NCI-H1436 treated with DMSO at 0.1 percent for 48 hours (cell line): ENCODE measurements at places on chromosomes 11 and 22.

- DNase-seq = no peak
Observed at GRCh38 chr11:77886401-77886800, 65.5 kb downstream of the AAMDC start.

GRCh38 chr11:69114811-69115523 lies 40.8 kb upstream of the SMIM38 start:
- DNase-seq = no peak

DNA sequence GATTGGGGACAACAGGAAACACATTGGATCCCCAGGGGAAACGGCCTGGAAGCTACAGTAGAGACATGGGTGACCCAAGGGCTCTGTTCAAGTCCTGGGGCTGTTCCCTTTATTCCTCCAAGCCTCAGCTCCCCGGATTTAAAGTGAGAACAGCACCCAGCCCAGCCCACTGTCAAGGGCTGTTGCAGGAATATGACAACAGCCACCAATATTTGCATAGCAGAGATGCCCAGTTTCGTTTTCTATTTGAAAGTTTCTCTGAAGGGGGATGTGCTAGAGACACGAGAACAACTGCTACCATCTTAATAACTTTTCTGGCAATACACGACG lies 81.1 kb upstream of the WNT7B start:
- no peak for DNase-seq

DNA sequence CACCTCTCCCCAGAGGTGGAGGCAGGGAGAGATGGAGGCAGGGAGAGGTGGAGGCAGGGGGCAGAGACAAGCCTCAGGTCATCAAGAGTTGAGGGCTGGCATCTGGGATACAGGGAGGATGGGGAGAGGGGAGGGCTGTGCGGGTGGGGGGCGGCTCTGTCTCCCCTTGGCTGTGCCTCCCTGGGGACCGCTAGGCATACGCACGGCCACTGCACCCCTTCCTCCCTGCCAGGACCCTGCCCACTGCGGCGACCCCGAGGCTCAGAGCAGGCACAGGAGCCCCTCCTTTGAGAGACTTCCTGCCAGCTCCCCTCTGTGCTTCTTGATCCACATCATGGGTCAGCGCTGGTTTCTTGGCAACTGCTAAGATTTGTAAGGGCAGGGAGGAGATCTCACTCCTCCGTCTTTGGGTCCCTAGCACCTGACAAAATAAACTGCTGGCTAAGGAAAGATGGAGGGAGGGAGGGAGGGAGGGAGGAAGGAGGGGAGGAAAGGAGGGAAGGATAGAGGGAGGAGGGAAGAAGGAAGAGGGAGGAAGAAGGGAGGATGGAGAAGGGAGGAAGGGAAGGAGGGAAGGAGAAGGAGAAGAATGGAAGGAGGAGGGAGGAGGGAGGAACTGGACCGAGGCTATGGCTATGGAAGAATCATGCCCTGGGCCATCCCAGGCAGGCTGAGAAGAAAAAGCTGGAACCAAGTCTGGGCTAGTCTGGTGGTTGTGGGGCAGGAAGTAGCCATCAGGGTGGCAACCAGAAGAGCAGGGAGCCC lies 18.5 kb downstream of the PRR33 start:
- no peak for DNase-seq

DNA sequence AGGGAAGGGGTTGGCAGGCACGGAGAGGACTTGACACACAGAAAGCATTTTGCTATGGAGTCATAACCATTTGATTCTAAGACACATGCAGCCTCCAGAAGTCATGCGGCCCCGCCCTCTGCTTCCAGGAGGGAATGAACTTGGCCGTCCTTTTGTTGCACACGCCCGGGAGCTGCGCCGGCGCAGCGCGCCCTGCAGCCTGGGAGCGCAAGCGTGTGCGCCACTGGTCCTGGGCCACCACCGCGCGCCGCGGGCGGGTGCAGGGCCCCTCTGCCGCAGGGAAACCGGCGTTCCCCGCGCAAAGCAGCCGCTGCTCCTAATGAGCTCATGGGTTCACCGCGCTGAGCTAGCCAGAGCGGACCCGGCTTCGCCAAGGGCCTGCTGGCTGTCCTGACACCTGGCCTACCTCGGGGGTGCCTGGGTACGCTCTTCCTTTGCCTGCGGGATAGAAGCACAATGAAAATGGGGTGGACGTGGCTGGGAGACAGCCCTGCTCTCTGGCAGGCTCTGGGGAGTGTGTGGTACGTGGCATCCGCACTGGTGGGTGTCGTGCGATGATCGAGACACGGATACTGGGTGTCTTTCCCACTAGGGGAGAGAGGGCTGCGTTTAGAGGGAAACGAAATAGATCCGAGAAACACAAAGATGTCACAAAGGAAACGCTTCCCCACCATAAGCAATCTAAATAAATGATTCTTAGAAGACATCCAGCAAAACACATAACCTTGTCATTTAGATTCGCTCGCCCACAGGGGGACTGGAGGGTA lies 669 bp downstream of the MICAL3 start:
- no peak for DNase-seq

GRCh38 chr11:83542861-83543260 lies 256.7 kb upstream of the CCDC90B start:
- DNase-seq = no peak

DNA sequence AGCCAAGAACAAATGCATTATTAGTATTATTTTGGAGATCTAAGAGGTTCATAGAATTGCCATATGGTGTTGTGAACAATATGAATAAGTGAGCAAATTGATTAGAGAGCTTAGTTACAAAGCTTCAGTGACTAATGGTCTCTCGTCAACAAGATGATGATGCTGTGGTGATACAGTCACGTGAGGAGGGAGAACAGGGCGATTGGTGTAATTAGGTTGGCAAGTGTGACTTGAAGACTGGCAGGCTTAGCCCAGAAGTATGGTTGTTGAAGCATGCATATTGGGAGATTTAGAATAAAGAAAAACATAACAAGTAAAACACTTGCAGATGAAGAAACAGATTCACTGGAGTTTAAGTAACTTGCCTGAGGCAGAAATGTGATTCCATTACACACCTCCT lies 100.6 kb upstream of the SORL1-AS1 start:
- no peak for DNase-seq

DNA sequence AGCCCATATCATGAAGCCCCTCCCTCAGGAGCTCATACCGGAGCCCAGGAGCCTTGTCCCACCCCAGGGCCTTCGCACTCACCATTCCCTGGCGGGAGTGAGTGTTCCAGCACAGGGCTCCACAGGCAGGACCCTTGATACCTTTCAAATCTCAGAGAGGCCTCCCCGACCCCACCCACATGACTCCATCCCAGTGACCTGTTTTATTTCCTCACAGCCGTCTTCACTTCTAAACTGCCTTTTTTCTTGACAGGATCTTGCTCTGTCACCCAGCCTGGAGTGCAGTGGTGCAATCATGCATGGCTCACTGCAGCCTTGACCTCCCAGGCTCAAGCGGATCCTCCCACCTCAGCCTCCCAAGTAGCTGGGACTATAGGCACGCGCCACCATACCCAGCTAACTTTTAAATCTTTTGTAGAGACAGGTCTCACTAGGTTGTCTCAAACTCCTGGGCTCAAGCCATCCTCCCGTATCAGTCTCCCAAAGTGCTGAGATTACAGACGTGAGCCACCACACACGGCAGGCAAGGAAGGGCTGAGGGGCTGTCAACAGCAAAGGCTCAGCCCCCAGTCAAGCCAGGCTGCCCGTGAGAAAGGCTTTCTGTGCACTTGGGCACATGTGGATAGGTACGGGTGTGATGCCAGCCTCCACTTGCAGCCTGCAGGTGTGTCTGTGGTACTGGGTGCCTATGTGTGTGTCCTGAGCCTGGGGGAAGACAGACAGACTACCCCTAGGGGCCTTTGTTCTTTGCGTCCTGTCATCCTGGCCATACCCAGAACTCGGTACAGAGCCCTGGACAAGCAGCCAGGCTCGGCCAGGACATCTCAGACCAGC lies 9.3 kb downstream of the RPL3 start:
- DNase-seq = no peak

DNA sequence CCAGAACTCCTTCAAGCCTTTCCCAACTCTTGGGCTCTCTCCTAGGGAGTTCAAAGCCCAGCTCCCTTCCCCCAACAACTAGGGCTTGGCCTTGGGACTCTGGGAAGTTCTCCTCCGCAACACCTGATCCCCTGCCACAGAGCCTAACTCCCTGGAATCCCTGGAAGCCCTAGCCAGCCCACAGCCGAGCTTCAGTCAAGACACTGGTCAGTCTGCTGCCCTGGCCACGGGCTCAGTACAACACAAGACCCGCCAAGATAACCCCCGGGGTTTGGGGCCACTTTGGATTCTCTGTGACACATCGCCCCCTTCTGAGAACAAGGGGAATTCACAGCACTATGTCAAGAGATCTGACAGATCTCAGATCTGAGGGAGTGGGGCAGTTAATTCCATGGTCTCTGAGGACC lies 58.3 kb downstream of the SLC22A12 start:
- DNase-seq = no peak

DNA sequence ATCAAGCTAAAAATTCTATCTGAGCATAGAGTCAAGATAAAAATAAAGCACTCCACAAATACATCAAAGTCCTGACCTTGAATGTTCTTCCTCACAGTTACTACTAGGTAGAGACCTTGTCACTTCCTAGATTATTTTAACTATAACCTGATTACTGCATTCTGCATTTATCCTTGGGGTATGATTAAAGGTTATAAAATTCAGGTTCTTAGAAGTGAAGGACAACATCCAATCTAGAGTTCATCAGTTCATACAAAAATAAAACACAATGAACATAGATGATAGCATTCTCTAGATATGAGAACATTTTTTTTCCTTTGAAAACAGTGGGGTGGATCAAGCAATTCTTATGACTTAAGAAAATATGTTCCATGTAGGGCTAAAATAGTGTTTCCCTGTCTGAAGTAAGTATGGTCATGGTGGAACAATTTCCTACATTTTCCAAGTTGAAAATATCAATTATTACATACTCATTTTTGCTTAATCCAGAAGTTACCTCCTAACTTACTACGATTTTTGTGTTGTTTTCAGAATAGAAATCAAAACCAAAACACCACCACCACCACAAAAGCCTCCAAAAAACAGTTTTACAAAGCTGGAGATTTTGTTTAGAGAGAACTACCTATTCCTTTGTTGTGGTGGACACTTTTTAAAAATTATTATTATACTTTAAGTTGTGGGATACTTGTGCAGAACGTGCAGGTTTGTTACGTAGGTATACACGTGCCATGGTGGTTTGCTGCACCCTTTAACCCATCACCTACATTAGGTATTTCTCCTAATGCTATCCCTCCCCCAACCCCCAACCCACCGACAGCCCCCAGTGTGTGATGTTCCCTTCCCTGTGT lies 112.0 kb upstream of the DDI1 start:
- DNase-seq = no peak

DNA sequence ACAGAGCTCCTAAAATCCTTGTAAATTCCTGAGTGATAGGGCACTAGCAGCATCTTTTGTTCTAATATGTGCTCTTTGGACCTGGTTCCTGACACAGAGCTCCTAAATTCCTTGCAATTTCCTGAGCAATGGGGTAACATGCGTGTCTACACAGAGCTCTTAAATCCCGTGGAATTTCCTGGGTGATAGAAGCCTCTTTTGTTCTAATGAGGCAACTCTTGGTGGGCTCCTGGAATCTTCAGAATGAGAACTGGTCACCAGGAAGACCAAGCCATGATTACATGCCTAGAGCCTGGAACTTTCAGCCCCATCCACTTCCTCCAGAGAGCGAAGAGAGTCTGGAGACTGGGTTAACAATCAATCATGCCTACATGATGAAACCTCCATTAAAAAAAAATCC lies 19.0 kb downstream of the RSF1 start:
- no peak for DNase-seq

- DNase-seq = no peak
Observed at GRCh38 chr11:2265854-2266585, 4.4 kb downstream of the ASCL2 start.
